ENCODE measurements at places on chromosomes 13 and 19. TPM values are rescaled to one million over a fixed set of nuclear protein-coding genes. Genes with fewer than 3 reads are reported as not detected.
A peak's percentile ranks its signal among the peaks of the same experiment; 100 is the strongest.

The DCT gene
- 26.7 TPM for total RNA-seq

DNA sequence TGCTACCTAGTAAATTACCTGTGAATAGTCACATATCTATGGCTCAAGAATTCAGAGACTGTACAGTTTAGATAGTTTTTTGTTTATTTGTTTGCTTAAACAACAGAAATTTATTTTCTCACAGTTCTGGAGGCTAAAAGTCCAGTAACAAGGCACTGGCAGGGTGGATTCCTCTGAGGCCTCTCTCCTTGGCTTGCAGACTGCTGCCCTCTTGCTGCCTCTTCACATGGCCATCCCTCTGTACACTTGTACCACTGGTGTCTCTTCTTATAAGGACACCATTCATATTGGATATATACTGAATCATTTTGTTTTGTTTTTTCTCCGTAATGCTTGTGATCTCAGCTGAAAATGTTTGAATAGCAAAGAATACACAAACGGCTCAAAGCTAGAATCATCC is 56.4 kb upstream of the MIR17HG start:
- no peak for DNase-seq

DNA sequence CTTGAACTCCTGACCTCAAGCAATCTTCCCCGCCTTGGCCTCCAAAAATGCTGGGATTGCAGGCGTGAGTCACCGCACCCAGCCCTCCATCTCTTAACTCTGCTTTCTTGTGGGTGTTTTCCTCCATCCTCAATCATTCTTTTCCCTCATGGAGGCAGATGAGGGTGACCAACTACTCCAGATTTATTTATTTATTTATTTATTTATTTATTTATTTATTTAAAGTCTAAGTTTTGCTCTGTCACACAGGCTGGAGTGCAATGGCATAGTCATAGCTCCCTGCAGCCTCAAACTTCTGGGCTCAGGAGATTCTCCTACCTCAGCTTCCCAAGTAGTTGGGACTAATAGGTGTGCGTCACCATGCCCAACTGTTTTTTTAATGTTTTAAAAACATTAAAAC is 14.9 kb downstream of the VAV1 start:
- DNase-seq: no peak

The RPS28 gene
- 427 TPM for total RNA-seq

The FFAR1 gene
- not detected for total RNA-seq

- peak; percentile 58 for DNase-seq
These were observed 1.4 kb downstream of the PLPP2 start for GRCh38 chr19:289651-290371.

GRCh38 chr13:108225440-108225839 is 7.2 kb downstream of the ABHD13 start:
- no peak for DNase-seq

The STOML3 gene
- not detected for total RNA-seq

DNA sequence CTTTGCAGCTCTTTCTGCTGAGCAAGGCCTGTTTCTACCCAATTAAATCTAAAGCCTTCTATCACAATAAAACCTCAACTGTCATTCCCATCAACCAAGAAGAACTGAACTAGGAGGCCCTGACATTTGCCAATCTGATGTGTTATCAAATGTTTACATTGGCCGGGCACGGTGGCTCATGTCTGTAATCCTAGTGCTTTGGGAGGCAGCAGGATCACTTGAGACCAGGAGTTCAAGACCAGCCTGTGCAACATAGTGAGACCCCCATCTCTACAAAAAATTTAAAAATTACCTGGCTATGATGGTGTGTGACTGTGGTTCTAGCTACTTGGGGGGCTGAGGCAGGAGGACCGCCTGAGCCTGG is 2.8 kb upstream of the FBXO17 start:
- no peak for DNase-seq

GRCh38 chr13:79986890-79987289 is 354.0 kb downstream of the SPRY2 start:
- no peak for DNase-seq

The LGALS7B gene
- total RNA-seq: 4,578 TPM

GRCh38 chr19:375395-376110 is 31.0 kb upstream of the MIER2 start:
- DNase-seq: peak; percentile 79

The TSHZ3 gene
- 4.0 TPM for total RNA-seq

The HPN gene
- 0.45 TPM for total RNA-seq

The LRRC4B gene
- 1.8 TPM for total RNA-seq

- DNase-seq: no peak
These were observed 115.4 kb downstream of the ZDHHC20 start for GRCh38 chr13:21343659-21344058.

The RFPL4A gene
- not detected for total RNA-seq

DNA sequence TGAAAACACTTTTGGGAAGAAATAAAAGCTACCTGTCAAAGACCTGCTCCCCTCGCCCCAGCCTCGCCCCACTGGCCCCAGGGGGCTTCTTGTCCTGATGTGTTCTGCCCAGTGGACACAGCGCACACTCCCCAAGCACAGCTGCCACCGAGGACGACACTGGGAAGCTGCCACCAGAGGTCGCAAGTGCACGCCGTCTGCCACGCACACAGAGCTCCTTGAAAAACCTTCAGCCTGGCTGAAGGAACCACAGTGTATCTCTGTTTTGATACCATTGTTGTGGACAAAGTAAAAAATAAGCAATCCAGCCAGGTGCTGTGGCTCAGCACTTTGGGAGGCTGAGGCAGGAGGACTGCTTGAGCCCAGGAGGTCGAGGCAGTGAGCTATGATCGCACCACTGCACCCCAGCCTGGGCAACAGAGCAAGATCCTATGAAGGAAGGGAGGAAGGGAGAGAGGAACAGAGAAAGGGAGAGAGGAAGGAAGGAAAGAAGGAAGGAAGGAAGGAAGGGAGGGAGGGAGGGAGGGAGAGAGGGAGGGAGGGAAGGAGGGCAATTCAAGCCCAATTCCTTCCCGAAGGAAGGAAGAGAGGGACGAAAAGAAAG is 57.3 kb downstream of the CEBPG start:
- peak; percentile 55 for DNase-seq

GRCh38 chr19:45144431-45145269 is 16.1 kb downstream of the NKPD1 start:
- no peak for DNase-seq

- DNase-seq: no peak
These were observed 859 bp downstream of the ZNF568 start for GRCh38 chr19:36916991-36917390.

The C19orf85 gene
- total RNA-seq: not detected

DNA sequence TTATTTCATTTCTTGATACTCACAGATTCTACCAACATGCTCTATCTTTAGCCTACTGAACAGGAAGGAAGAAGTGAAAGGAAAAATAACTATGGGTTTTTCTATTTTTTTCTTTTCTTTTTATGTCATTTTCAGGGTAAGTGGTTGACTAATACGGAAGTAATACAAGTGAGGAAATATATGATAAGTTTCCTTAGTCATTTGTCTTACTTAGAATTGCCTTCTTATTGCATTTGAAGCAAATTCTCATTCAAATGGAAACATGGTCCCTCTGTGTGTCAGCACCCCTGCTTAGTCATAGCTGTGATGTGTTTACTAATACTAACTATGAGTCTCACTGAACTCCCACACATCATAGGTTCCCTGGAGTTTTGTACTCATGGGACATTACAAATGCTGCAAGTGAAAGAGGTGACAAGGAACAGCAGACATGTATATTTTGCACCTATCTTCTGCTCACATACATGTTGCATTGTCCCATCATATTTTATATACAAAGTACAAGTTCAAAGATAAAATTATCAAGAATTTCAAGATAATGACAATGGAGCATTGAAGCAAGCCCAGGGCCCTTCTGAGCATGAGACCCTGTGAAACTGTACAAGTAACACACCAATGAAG is 60.1 kb downstream of the DCT start:
- DNase-seq: no peak

The SIGLEC8 gene
- not detected for total RNA-seq

DNA sequence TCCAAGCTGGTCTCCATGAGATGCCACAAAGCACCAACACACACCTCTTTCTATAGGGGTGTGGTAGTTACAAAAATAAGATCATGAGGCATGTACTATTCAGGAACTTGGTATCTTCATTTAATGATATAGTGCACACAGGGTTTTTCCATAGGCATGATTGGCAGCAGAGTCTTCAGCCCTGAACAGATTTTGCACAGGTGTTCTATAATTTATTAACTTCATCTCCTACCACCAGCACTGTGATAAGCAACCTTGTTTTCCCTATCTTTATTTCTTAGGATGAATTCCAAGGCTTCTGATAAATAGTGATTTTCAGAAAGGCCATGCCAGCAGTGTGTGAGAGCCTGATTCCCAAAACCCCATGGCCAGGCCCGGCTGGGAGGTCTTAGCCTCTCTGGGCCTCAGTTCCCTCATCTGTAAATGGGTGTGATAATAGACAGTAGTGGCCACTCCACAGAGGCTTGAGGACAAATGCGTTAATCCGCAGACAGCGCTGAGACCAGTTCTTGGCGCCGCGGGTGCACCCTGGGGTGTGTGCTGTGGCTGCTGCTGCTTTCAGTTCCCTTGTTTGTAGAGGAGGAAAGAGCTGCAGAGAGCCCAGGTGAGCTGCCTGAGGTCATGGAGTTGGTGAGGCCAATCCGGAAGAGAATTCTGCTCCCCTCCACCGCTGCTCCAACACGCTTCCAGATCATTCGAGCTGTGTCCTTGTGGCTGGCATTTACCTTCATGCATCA is 33.1 kb downstream of the DHRS12 start:
- DNase-seq: no peak

DNA sequence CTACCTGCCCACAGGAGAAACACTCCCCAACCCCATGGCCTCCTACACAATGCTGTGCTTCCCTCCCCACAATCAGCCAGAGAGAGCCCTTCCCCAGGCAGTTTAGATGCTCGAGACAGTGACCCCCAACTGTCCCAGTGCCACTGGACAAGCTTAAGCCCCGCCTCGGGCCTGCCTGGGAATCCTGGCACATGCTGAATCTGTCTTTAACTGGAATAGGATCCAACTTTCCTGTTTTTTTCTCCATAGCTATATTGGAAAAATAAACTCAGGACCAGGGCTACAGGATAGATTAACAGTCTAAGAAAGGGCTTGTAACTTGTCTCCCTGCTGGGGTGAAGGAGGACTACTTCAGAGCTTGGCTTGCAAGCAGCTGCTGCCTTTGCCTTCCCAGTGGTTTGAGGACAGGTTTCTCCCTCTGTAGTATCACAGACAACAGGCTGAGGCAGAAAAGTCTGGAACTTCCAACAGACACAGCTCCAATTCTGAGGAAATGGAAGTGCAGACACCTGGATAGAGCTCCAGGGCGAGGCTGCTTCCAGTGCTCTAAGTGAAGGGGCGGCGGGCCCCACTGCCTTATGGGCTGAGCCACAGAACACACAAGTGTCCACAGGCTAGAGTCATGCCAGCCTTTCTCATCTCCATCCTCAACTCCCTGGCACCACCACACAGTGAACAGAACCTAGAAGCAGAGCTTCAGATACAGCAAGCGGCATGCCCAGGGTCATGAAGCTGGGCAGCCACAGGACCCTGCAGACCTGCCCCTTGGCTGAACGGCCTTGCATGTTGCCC is 228.3 kb downstream of the TUBA3C start:
- no peak for DNase-seq

The ZNF850 gene
- 1.6 TPM for total RNA-seq

DNA sequence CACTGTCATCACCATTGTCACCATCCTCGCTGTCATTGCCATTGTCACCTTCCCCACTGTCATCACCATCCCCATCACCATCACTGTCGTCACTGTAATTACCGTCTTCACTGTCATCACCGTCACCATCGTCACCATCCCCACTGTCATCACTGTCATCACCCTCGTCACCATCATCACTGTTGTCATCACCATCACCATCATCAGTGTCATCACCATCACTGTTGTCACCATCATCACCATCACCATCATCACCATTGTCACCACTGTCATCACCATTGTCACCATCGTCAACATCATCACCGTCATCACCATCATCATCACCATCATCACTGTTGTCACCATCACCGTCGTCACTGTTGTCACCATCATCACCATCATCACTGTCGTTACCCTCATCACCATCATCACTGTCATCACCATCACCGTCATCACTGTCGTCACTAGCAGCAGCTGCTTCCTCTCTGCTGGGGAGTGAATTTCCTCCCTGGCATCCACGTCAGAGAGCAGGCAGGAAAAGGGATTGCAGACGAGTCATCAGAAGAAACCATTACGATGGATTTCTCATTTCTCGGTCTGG is 27.3 kb downstream of the TMEM255B start:
- peak; percentile 46 for DNase-seq

DNA sequence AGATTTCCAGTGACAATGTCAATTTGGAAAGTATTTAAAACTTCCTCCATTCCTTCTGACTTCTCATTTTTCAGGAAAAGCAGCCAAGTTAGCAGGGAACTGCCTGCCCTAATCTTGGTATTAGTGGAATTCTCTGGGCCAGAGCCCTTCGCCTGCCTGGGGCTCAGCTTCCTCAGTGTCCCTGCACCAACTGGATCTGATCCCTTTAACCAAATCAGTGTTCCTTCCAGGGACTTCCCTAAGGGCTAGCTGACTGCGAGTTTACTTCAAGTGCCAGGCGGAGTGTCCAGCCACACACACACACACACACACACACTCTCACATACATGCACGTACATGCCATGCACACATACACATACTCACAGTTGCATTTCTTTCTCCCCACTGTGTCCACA is 20.0 kb downstream of the RAB20 start:
- DNase-seq: no peak

- DNase-seq: no peak
These were observed 598.6 kb upstream of the PCDH20 start for GRCh38 chr13:62014299-62014698.

DNA sequence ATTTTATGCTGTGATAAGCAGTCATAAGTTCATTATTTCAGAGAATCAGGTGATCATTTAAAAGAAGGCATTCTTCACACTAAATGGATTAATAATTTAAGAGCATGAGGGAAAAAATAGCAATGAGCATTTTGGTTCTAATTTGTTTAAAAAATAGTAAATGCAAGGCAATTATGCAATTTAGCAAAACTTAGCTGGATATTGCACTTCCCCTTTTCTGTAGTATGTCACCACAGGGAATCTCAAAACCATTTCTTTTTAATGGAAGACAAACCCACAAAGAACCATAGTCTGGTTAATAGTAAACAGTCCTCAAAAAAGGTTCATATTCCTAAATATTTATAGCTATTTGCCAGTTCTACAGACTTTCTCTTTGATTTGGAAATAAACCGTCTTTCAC is 30.2 kb downstream of the COG6 start:
- DNase-seq: no peak

GRCh38 chr13:32206097-32206740 is 108.9 kb downstream of the ZAR1L start:
- DNase-seq: no peak

DNA sequence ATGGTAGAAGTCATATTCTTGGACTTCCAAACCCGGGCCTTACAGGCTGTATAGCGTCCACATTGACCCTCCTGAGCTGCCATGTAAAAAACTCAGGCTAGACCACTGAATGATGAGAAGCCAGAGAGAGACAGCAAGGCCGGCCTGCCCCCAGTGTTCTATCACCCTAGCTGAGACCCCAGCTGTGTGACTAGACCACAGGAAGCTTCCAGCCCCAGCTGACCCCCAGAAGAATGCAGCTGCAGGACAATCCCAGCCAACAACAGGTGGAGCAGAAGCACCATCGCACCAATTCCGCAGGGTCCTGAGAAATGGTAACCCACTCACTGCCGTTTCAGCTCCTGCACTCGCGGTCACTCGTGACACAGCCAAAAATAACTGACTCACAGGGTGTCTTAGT is 2.9 kb upstream of the ATP11A start:
- peak; percentile 69 for DNase-seq

- DNase-seq: peak; percentile 84
These were observed 247.3 kb upstream of the MAB21L1 start for GRCh38 chr13:35723821-35724220.

- DNase-seq: no peak
These were observed 15.0 kb upstream of the NAXD start for GRCh38 chr13:110600261-110600819.

GRCh38 chr13:24096659-24097058 is 63.9 kb upstream of the SPATA13 start:
- no peak for DNase-seq

The ZNF584 gene
- 28.6 TPM for total RNA-seq
